BJ (cell line): ENCODE measurements at places on chromosomes 2 and 18.

DNA sequence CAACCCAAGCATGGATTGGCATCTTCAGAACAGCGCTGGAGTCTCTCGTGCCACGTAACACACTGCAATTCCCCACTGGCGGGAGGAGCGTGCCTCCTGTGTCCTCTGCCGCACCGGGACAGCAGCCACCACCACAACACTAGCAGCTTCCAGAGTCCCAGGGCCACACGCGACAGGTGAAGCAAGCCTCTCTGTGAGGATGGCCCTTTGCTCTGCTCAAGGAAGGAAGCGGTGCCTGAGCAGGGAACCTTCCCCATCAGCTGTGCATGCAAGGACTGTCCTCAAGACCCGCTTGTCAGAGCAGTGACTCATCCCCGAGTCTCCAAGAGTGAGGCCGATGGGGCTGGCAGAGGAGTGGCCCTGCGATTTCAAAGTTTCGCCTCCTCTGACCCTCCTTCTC is 44.0 kb downstream of the TTC32 start:
- no peak for DNase-seq

- DNase-seq: no peak
These were observed 139.3 kb upstream of the ID2 start for GRCh38 chr2:8542381-8543059.

GRCh38 chr2:20061940-20062339 is 10.5 kb upstream of the LAPTM4A start:
- no peak for DNase-seq

DNA sequence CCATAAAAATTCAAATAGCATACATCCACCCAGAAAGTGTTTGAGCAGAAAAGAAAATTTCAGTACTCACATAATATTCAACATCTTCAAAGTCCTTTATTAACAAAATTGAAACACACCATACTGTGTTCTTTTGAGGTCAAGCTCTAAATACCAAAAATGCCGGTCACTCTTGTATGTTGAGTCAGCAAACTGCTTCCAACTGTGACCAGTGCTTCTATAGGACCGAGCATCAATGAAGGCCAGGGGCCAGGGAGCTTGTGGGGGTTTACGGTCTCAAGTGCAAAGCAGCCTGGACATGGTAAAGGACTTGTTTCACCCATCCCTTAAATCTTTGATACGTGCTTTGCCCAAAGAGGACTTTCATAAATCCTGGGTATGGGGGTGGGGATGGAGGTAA is 112.7 kb upstream of the REV1 start:
- no peak for DNase-seq

DNA sequence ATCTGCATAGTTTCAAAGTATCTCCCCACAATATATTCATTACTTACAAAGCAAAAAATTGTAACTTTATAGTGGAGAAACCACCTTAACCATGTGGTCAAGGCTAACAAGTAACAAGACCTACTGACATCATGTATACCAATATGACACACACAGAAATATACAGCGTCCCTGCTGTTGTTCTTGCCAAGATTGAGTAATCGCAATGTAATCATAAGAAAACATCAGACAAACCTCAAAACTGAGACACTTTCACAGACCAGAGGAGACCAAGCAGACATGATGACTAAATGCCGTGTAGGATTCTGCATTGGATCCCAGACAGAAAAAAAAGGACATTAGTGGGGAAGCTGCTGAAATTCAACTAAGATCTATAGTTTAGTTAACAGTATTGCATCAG is 123.0 kb downstream of the ACAA2 start:
- peak; percentile 75 for DNase-seq

- no peak for DNase-seq
These were observed 64.7 kb downstream of the CCDC178 start for GRCh38 chr18:33375829-33376228.

DNA sequence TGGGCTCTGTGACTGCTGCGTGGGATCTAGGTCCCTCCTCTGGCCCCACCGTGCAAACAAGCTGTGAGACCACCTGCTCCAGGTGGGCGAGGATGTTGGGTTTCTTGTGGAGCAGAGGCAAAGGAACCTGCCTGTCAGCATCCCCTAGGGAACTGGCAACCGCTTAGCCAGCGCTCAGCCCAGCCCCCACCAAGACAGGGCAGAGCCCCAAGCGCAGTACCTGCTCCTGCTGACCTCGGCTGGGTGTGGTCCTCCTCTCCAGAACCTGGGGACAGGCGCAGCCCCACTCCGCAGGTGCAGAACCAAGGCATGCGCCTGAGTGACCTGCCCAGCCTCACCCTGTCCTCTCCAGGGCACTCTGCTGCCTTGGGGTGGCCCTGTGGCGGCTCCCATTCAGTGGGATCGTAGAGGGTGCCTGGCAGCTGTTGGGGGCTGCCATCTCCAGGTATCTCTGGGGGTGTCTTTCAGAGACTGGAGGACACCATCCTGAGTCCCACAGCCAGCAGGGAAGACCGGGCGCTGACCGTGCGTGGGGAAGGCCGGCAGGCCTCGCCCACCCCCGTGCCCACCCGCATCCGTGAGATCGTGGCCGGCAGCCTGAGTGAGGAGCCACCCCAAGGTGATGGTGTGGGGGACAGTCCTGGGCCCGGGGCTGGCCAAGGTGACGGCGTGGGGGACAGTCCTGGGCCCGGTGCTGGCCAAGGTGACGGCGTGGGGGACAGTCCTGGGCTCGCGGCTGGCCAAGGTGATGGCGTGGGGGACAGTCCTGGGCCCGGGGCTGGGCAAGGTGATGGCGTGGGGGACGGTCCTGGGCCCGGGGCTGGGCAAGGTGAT is 12.3 kb downstream of the CROCC2 start:
- no peak for DNase-seq

DNA sequence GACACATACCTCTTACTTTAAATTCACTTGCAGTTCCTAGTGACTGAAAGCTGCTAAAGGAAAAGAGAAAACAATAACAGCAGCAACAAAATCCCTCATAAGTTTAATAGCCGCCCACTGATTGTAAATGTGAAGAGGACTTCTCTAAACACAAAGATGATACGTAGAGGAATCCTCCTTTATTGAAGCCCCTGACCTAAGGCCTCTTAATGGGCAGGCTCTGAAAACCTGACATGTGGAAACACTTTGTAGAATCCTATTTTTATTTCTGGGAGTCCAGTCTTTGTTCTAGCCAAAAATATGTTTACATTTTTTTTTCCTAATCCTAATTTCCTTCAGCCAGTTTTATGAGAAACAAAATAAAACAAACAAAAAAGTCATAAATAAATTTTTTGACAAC is 1277.7 kb upstream of the CELF4 start:
- no peak for DNase-seq

- no peak for DNase-seq
These were observed 70.8 kb downstream of the LRP2 start for GRCh38 chr2:169291517-169291916.

DNA sequence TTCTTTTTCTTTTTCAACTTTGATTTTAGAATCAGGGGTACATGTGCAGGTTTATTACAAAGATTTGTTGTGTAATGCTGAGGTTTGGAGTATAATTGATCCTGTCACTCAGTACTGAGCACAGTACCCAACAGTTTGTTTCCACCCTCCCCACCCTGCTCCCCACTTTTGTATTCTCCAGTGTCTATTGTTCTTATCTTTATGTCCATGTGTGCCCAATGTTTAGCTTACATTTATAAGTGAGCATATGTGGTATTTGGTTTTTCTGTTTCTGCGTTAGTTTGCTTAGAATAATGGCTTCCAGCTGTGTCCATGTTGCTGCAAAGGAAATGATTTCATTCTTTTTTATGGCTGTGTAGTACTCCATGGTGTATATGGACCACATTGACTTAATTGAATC is 43.1 kb downstream of the RDH14 start:
- no peak for DNase-seq

GRCh38 chr2:128986026-128986715 is 667.5 kb upstream of the HS6ST1 start:
- no peak for DNase-seq
